WERI-Rb-1 (cell line): ENCODE measurements at places on chromosomes 5 and 9.

GRCh38 chr9:76431601-76432000 is 27.4 kb upstream of the GCNT1 start:
- DNase-seq = no peak

- DNase-seq = peak; percentile 38
These were observed 194.1 kb downstream of the DCP2 start for GRCh38 chr5:113170707-113171106.

GRCh38 chr9:13110766-13111417 is 168.6 kb downstream of the MPDZ start:
- DNase-seq = no peak

DNA sequence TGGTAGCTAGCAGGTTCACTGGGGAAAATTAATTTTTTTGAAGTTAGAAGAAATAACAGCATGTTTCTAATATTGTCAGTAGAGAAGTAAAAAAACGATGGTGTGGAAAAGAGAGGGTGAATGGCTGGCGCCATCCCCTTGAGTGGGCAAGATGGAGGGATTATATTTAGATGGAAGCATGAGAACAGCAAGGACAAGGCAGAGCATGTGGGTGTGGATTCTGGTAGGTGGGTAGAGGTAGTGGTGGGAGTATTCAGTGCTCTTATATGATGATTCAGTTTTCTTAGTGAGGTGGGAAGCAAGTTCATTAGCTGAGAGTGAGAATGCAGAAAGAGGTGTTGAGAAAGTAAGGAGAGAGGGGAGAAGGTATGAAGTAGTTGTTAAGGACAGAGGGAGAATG is 188.1 kb downstream of the GABRB2 start:
- DNase-seq = no peak

- DNase-seq = no peak
These were observed 338.5 kb downstream of the CETN3 start for GRCh38 chr5:90071066-90071465.

DNA sequence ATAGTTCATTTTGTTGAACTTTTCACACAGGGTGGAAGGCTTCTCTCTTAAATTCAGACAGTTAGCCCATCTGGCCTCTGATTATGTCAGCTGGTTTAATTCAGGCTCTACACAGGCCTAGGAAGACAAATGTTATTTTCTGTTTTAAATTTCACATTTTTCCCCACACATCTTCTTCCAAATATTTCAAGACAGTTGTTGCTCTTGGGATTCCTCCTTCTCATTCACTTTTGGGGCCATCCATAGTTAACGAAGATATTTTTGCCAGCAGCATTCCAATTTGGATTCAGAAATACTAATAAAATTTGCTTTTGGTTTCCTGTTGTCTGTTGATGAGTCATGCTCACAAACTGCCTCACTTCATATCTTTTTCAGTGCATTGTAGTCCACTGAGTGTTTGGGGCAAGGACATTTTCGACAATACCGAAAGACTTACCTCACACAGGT is 475.4 kb downstream of the DMAC1 start:
- DNase-seq = no peak

DNA sequence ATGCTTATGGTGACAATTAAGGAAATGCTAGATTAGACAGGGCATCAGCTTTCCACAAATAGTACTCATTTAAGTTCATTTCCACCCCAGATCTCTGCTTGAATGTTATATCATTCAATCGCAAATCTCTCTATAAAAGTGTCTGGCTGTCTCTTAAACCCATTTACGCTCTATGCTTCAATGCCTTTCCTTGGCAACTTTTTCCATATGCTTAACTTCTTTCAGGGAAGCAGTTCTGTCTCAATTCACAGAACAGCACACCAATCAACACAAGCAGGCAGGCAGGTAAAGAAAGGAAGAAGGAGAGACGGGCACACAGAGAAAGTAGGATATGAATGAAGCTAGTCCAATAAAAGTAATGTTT is 243.1 kb downstream of the DENND1A start:
- no peak for DNase-seq

- no peak for DNase-seq
These were observed 82.9 kb downstream of the JAKMIP2 start for GRCh38 chr5:147699496-147700088.

- DNase-seq = no peak
These were observed 115.8 kb downstream of the MTX3 start for GRCh38 chr5:79875230-79875629.

DNA sequence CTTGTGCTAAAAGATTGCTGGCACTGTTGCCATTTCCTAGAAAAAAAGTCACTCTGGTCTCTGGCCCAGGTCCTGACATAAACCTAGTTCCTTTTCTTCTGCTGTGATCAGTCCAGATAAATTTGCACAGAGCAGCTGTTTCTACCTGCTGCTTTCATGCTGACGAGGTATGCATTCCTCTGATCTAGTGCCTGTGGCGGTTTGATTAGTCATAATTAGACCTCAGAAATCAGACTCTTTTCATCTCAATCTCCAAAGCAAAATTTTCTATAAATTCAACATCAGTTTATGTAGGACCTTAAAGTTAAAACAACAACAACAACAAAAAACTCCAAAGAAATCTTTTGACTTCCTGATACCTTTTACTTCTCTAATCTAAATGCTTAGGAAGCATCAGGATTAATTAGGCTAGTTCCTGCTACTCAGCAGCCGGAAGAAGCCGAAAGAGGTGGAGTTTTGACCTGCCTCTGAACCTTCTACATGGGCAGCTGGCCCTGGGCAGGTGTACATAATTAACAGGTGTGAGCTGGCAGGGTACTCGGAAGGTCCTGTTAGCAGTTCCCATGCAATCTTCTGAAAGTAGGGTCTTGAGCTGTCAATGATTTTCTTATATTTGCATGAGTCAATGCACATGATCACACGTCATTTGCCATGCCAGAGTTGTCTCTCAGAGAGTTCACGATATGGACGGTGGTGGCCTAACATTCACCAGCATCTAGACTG is 83.3 kb upstream of the CCDC112 start:
- DNase-seq = no peak

- peak; percentile 23 for DNase-seq
These were observed 146.2 kb upstream of the GPR151 start for GRCh38 chr5:146662229-146662628.

DNA sequence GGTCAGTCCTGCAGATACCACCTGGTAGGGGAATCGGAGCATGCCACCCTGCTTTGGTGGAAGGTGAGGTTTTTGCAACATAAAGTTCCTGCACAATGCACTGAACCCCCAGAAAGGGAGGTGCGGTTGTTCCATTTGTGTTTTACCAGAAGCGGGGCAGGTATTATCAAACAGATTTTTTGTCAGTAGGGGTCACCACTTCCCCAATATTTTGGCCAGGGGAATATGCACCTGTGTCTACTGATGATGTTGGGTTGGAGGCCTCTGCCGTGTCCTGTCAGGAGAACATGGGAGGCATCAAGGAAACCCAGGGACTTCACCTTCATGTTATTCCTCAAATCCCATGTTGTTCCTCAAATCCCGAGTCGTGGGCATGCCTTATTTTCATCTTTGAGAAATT is 438.7 kb downstream of the NTRK2 start:
- no peak for DNase-seq

- DNase-seq = no peak
These were observed 50.4 kb upstream of the RNF130 start for GRCh38 chr5:180121826-180122413.

- DNase-seq = no peak
These were observed 405.4 kb downstream of the DMAC1 start for GRCh38 chr9:7394002-7394774.
